ENCODE measurements at places on chromosomes 4 and X. TPM values are rescaled to one million over a fixed set of nuclear protein-coding genes. Genes with fewer than 3 reads are reported as not detected.

GRCh38 chr4:109947918-109948317 lies 35.2 kb downstream of the EGF start:
- no peaks in the 10 kb centered on the region for H3K4me1 ChIP-seq
- no peak for DNase-seq
- no peaks in the 10 kb centered on the region for H3K27me3 ChIP-seq
- no peak overlapping the region for H3K4me3 ChIP-seq
- H3K36me3 ChIP-seq = no peaks in the 10 kb centered on the region

The PCYT1B gene
- 24.7 TPM for total RNA-seq

The ESX1 gene
- total RNA-seq = not detected

The CACNA1F gene
- total RNA-seq = 0.09 TPM

GRCh38 chr4:566508-567295 lies 9.4 kb downstream of the TMEM271 start:
- no peaks in the 10 kb centered on the region for H3K4me1 ChIP-seq
- no peak overlapping the region for H3K27ac ChIP-seq
- no peaks in the 10 kb centered on the region for H3K36me3 ChIP-seq
- no peak for DNase-seq
- no peak overlapping the region for H3K4me3 ChIP-seq

GRCh38 chrX:14591976-14592375 lies 62.6 kb downstream of the GLRA2 start:
- no peak overlapping the region for H3K4me3 ChIP-seq
- H3K4me1 ChIP-seq = no peaks in the 10 kb centered on the region
- DNase-seq = no peak
- no peaks in the 10 kb centered on the region for H3K27me3 ChIP-seq

The DKK2 gene
- not detected for total RNA-seq

DNA sequence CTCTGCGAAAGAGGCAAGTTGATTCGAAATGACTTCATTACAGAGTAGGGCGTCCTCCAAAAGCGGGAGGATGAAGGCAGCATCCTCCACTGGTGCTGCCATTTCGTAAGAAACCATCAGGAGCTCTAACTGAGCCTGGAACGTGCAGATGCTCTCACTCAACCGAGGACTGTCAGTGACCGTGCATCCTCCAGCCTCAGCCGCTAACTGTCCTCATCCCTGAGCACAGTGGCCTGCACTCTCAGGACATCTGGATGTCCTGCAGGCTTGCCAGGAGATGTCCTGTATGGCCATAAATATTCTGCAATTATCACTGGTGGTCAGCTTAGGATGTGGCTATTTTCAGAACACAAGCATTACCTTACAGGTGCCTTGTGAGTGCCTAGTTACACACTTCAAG lies 107.1 kb upstream of the ADRA2C start:
- DNase-seq = no peak
- no peak overlapping the region for H3K27ac ChIP-seq
- H3K27me3 ChIP-seq = no peaks in the 10 kb centered on the region
- H3K4me1 ChIP-seq = no peaks in the 10 kb centered on the region

The AREG gene
- 146 TPM for total RNA-seq

The PI4K2B gene
- 25.0 TPM for total RNA-seq

DNA sequence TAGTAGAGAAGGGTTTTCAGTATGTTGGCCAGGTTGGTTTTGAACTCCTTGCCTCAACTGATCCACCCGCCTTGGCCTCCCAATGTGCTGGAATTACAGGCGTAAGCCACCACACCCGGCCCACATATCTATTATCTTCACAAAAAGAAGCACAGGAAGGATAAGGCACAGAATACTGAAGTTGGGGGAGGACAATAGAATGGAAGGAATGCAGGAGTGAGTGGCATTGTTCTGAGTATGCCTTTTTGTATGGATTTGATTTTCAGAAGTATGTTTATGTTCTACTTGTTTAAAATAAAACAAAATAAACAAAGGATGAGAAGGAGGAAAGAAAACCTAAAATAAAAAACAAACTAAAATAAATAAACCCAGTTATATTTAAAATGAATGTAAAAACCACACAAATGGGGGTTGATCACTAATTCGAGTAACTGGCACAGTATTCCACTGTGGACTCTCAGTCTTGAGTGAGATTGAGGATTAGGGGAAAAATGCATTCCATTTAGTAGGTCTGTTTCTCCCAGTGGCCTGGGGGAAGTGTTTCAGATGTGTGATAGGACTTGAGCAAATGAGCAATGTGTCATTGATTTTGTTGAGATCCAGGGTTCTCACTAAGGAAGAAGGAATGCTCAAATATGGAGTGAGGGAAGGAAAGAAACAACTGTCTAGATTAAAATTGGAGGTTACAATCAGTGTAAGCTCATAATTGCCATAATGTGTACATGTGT lies 109.0 kb upstream of the C1QTNF7 start:
- no peaks in the 10 kb centered on the region for H3K27me3 ChIP-seq
- H3K4me3 ChIP-seq = no peak overlapping the region
- DNase-seq = no peak
- no peaks in the 10 kb centered on the region for H3K4me1 ChIP-seq
- H3K27ac ChIP-seq = no peak overlapping the region
- no peaks in the 10 kb centered on the region for H3K36me3 ChIP-seq

The HERC5 gene
- total RNA-seq = 6.8 TPM

- H3K27ac ChIP-seq = no peak overlapping the region
- no peaks in the 10 kb centered on the region for H3K27me3 ChIP-seq
- no peak overlapping the region for H3K4me3 ChIP-seq
- no peak for DNase-seq
- H3K36me3 ChIP-seq = no peaks in the 10 kb centered on the region
Observed at GRCh38 chr4:114472269-114473032, 126.2 kb upstream of the UGT8 start.

DNA sequence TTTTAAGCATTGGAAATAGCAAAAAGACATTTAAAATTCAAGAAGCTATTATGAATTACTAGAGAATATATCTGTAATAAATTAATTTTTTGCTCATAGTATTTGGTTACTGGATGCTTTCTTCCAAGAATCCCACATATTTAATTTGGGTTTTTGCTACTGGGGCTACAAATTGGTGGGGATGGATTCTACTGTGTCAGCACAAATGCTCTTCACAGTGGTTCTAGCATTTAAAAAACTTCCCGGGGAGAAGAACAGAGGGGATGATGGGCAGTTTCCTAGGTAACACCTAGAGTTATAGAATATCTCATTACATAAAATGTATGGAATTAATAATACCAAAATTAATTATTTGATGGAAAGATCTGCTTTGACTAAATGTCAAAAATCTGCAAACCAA lies 68.9 kb upstream of the PRPS2 start:
- no peaks in the 10 kb centered on the region for H3K36me3 ChIP-seq
- no peaks in the 10 kb centered on the region for H3K27me3 ChIP-seq
- no peak overlapping the region for H3K27ac ChIP-seq
- H3K4me1 ChIP-seq = no peaks in the 10 kb centered on the region

The UGT2A2 gene
- total RNA-seq = not detected

- no peaks in the 10 kb centered on the region for H3K36me3 ChIP-seq
- H3K27me3 ChIP-seq = no peaks in the 10 kb centered on the region
- H3K27ac ChIP-seq = no peak overlapping the region
- H3K4me1 ChIP-seq = no peaks in the 10 kb centered on the region
- no peak for DNase-seq
- no peak overlapping the region for H3K4me3 ChIP-seq
Observed at GRCh38 chr4:126207910-126208309, 893.2 kb downstream of the FAT4 start.

The FAM47A gene
- not detected for total RNA-seq

- no peak overlapping the region for H3K27ac ChIP-seq
- H3K4me3 ChIP-seq = no peak overlapping the region
- no peak for DNase-seq
- no peaks in the 10 kb centered on the region for H3K36me3 ChIP-seq
- H3K4me1 ChIP-seq = no peaks in the 10 kb centered on the region
Observed at GRCh38 chr4:138500869-138501268, 258.7 kb upstream of the SLC7A11 start.

DNA sequence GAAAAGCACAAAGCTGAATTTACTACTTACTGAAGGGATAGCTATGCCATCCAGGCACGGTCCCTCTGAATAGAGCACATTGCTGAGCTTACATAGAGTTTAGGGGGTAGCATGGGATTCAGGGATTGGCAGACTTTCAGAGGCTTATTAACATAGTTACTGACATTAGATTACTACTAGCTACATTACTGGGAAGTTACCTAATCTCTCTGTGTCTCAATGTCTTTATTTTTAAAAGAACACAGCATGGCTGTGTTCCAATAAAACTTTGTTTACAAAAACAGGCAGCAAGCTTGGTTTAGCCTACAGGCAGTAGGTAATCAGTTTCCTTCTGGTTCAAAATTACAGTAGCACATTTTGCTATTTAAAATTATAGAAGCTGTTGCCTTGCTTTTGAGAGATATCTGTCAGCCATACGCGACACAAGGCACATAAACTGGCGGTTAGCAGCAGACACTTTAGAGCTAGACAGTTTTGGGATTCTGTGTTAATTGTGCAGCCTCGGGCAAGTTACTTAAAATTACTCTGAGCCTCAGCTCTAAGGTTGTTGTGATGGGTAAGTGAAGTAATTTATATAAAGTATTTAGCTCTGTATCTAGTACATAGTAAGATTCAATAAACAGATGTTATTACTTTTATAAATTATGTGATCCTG lies 6.9 kb downstream of the KLHL8 start:
- H3K27ac ChIP-seq = no peak overlapping the region
- H3K4me3 ChIP-seq = no peak overlapping the region
- no peaks in the 10 kb centered on the region for H3K4me1 ChIP-seq
- H3K27me3 ChIP-seq = no peaks in the 10 kb centered on the region

DNA sequence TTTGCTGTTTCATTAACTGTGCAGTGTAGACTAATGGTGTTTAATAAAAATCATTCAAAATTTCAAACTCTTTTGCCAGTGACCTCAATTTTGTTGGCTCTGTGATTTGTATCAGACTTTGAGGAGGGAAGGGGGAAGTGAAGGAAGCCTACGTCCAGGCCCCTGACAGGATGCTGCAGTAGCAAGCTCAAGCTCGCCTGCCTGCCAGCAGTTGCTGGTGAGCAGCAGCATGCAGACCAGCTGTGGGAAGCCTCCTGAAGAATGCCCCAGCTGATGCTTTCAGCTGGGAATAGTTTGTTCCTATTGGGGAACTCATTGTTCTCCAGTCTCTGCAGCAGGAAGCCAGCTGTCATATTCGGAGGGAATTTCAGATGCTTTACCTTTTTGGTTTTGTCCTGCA lies 495.2 kb downstream of the AFF2 start:
- no peak overlapping the region for H3K27ac ChIP-seq
- no peaks in the 10 kb centered on the region for H3K4me1 ChIP-seq
- H3K4me3 ChIP-seq = no peak overlapping the region

The MAOA gene
- 0.74 TPM for total RNA-seq

DNA sequence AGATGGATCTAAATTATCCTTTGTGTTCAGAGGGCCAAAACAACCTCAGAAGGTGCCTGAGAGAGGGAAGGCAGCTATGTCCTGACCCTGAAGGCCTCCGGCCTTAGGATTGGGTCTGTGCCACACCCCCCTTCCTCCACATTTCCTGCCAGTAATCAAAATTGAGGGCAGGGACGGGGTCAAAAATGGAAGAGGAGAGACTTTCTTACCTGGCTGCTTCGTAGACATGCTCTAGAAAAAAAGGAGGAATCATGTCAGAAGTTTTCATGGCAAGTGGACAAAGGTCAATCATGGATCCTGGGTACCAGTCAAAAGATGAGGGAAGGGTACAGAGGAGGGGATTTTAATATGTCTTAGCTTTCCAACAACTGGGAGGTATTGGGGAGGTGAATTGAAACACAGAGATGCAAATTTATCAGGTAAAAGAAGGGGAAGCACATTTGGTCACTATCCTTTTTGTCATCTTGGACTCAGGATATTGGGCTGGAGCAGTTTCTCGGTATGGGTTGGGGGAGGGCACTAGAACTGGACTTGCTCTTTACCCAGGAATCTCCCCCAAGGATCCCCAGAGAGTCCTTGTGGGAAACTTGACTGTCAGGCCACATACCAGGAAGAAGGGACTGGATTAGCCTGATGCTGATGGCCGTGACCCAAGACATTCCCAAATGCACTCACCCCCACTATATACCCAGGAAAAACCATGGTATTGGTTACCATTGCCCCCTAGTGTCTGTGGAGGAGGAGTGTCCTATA lies 17.1 kb downstream of the VSIG4 start:
- H3K4me1 ChIP-seq = no peaks in the 10 kb centered on the region
- no peak overlapping the region for H3K4me3 ChIP-seq
- no peak for DNase-seq
- H3K36me3 ChIP-seq = no peaks in the 10 kb centered on the region
- H3K27me3 ChIP-seq = no peaks in the 10 kb centered on the region

The GRID2 gene
- total RNA-seq = not detected

GRCh38 chrX:13579661-13580060 lies 10.3 kb downstream of the EGFL6 start:
- no peaks in the 10 kb centered on the region for H3K36me3 ChIP-seq
- H3K27me3 ChIP-seq = no peaks in the 10 kb centered on the region
- H3K27ac ChIP-seq = no peak overlapping the region
- H3K4me3 ChIP-seq = no peak overlapping the region

- H3K4me1 ChIP-seq = no peaks in the 10 kb centered on the region
- no peak overlapping the region for H3K27ac ChIP-seq
- no peaks in the 10 kb centered on the region for H3K36me3 ChIP-seq
- H3K4me3 ChIP-seq = no peak overlapping the region
- no peaks in the 10 kb centered on the region for H3K27me3 ChIP-seq
Observed at GRCh38 chr4:48801016-48801715, 21.1 kb upstream of the FRYL start.

The CSAG3 gene
- not detected for total RNA-seq

- no peak overlapping the region for H3K27ac ChIP-seq
- H3K4me3 ChIP-seq = no peak overlapping the region
Observed at GRCh38 chr4:120718979-120719566, 203.5 kb downstream of the PRDM5 start.

The FGFR3 gene
- 132 TPM for total RNA-seq

- H3K4me3 ChIP-seq = no peak overlapping the region
- H3K36me3 ChIP-seq = no peaks in the 10 kb centered on the region
- no peaks in the 10 kb centered on the region for H3K4me1 ChIP-seq
- no peak overlapping the region for H3K27ac ChIP-seq
Observed at GRCh38 chrX:119240356-119240755, 4.3 kb downstream of the PGRMC1 start.

DNA sequence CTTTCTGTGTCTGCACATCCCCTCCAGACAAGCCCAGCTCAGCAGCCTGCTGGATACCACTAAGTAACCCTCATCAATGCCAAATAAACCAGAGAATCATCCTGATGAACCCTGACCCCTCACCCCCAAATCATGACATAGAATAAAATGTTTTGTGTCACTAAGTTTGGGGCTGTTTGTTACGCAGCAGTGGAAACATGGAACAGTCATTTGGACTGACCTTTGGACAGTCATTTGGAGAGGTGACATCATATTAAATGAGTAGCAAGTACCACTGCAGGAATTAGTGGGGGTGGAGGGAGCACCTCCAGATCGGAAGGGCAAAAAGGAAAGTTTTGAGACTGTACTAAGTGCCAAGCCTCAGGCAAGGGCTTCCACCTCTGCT lies 55.6 kb upstream of the MSX1 start:
- no peak overlapping the region for H3K27ac ChIP-seq
- no peaks in the 10 kb centered on the region for H3K27me3 ChIP-seq
- H3K36me3 ChIP-seq = no peaks in the 10 kb centered on the region
- no peaks in the 10 kb centered on the region for H3K4me1 ChIP-seq
- no peak for DNase-seq

- H3K36me3 ChIP-seq = no peaks in the 10 kb centered on the region
- H3K4me1 ChIP-seq = no peaks in the 10 kb centered on the region
- H3K27me3 ChIP-seq = no peaks in the 10 kb centered on the region
- H3K27ac ChIP-seq = no peak overlapping the region
- DNase-seq = no peak
Observed at GRCh38 chrX:29071525-29072320, 484.5 kb downstream of the IL1RAPL1 start.

GRCh38 chr4:109990261-109991257 lies 77.9 kb downstream of the EGF start:
- H3K27me3 ChIP-seq = no peaks in the 10 kb centered on the region
- no peak for DNase-seq
- no peak overlapping the region for H3K4me3 ChIP-seq
- H3K4me1 ChIP-seq = peaks cover 4% of the 10 kb centered on the region
- no peak overlapping the region for H3K27ac ChIP-seq

All from Caco-2 (cell line).